ENCODE measurements at places on chromosomes 4 and X.

DNA sequence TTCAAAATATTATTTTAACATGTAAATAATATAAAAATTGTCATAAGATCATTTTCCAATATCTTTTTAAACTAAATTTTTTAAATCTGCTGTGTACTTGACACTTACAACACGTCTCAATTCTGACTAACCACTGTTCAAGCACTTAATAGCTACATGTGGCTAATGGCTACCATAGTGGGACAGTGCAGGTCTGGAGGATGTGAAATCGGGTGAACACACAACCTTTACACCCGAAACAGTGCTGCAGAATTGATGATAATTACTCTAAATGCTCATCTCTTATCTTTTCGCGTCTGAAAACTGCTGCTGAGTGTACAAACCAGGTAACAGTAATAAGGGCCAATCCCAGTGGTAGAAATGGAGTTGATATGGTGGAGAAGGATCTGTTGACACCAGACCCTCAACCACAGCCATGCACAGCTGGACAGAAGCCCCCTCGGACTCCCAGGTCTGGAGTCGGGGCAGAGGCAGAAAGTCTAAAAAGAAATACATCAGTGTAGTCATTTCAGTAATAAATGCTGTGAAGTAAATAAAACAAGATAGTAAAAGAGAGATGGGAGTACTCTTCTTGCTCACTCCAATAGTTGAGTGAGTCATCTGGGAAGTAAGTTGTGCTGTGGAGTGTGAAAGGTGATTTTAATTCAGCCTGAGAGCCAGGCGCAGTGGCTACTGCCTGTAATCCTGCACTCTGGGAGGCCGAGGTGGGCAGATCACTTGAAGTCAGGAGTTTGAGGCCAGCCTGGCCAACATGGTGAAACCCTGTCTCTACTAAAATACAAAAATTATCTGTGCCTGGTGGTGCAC, 150.0 kb downstream of the CBR4 start:
- DNase-seq: no peak

- no peak for DNase-seq
These were observed 30.4 kb upstream of the HPGDS start for GRCh38 chr4:94372991-94373390.

- DNase-seq: no peak
These were observed 10.0 kb upstream of the ELF4 start for GRCh38 chrX:130120321-130120731.

GRCh38 chr4:175986668-175987067, 79.0 kb upstream of the WDR17 start:
- DNase-seq: no peak

DNA sequence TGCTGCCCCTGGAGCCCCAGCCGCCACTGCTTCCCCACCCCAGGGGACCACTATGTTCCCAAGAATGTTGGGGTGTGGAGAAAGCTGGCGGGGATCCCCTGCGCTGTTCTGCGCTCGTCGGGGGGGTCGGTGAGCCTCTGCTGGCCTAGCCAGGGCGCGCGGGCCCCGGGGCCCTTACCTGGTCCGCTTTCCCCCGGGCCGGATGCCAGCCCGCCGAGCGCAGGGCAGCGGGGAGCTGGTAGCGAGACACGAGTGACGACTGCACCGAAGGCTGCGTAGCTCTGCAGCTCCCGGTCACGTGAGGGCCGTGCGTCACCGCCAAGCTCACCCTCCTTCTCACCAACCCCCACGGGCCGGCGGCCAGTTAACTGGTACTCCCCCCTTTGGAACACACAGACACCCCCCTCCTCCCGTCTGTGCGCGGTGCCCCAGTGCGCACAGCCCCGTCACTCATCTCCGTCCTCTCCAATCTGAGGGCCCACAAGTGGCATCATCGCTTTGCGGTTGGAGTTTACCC, at the start of gene BEX1:
Gene BEX1 (minus strand): TSS at position 254 of the 517 bp plus-strand sequence. CDS start 897 bp downstream, outside the sequence.
- no peak for DNase-seq

GRCh38 chr4:2333916-2334644, 72.2 kb upstream of the MXD4 start:
- DNase-seq: no peak

GRCh38 chr4:73312967-73313366, 54.4 kb upstream of the ANKRD17 start:
- DNase-seq: no peak

- DNase-seq: no peak
These were observed 216.9 kb downstream of the EPHA5 start for GRCh38 chr4:65453398-65453797.

- DNase-seq: no peak
These were observed 46.6 kb upstream of the CXCL8 start for GRCh38 chr4:73693811-73694210.

DNA sequence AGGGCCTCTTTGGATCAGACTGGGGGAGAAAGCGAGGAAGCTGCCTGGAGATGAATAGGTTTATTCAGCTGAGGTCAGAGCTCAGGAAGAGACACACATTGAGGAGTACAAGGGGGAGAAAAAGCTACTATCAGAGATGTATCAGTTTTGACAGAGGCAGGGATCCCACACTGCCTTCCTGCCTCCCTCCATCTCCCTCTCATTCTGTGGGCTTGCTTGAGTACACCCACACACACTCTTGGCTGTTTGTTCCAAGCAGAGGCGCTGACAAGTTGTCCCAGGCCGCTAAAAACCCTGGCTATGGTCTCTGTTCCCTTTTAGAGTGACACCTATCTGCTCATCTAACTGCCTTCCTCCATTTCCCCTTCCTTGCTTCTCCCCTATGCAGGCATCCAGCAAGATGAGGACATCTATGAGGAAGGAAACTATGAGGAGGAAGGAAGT, 5.2 kb downstream of the TSPYL2 start:
- DNase-seq: no peak

GRCh38 chr4:42633605-42634388, 23.1 kb downstream of the ATP8A1 start:
- DNase-seq: no peak

DNA sequence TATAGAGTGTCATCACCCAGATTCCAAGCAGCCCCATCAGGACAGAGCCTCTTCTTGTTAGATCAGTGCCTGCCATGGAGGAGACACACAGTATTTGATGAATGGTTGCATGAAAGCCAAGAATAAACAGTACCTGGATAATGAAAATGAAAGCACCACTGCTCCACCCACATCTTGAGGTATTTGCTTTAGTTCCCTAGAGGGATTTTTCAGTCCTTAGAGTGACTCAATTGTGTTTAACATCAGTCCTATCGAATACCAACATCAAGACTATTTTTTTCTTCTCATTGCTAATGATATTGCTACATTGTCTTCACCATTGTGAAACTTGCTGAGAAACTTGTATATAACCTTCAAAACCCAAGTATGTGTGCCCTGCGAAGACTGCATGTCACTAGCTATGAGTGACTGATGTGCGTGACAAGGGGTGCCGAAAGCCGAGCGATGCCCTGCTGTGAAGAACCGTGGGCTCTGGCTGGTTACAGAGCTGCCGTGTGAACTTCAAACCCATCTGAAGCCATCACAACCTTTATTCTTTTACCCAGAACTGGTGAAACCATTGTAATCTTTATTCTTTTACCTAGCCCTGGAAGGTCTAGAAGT, 211.3 kb upstream of the FAT1 start:
- DNase-seq: no peak

Data from stimulated activated CD8-positive, alpha-beta memory T cell treated with anti-CD3 and anti-CD28 coated beads, Interleukin-12 subunit alpha, Interleukin-12 subunit beta, amount 100 ng/mL, for 1 hour (primary cell).